ENCODE measurements at places on chromosomes 3 and 15. TPM values are rescaled to one million over a fixed set of nuclear protein-coding genes. Genes with fewer than 3 reads are reported as not detected.

GRCh38 chr3:149763565-149764195, 11.4 kb upstream of the COMMD2 start:
- no peak for DNase-seq

DNA sequence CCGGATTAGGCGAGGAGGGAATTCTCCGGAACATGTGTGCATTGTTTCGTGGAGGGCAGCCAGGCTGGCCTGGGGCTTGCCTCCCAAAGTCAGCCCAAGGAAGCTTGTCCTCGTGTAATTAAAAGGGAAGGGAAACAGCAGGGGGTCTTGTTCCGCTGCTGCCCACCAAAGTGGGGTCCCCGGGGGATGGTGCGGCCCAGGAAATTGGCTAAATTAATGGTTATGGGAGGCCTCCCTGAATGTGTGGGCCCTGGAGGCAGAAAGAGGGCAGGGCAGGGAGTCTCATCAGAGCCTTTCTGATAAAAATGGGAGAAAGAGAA, 118.1 kb downstream of the OPA1 start:
- DNase-seq: no peak

- no peak for DNase-seq
Measured at GRCh38 chr3:124939661-124940060, 5.1 kb upstream of the MUC13 start.

GRCh38 chr15:64185146-64185911, 22.5 kb upstream of the PPIB start:
- DNase-seq: no peak

DNA sequence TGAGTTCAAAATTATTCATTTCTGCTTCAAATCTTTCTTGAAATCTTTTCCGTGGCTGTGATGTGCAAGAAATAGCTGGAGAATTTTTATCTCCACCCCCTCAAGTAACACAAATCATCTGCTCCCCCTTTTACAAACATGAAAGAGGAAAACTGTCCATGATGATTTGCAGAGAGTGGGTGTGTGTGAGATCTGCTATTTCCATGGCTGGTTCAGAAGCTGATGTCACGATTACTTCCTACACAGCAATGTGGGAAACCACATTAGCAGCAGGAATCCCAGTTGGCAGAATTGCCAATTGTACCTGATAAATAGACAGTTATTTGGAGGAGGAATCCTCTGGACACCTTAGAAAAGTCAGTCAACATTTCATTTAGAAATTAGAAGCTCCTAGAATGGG, 75.2 kb upstream of the GRM7 start:
- DNase-seq: no peak

ZNF280D gene
- polyA plus RNA-seq: 53.8 TPM

USP19 gene
- polyA plus RNA-seq: 53.3 TPM

- no peak for DNase-seq
Measured at GRCh38 chr15:90432253-90432652, 44.2 kb downstream of the IQGAP1 start.
